Activated CD4-positive, alpha-beta T cell treated with anti-CD3 and anti-CD28 coated beads, Interleukin-2, amount 50 U/mL, for 24 hours (primary cell): ENCODE measurements at places on chromosomes 7 and 10.

GRCh38 chr10:22697101-22697500 is 17.3 kb downstream of the PIP4K2A start:
- DNase-seq, result no peak

- no peak for DNase-seq
Observed at GRCh38 chr10:116084161-116084560, 188.8 kb downstream of the GFRA1 start.

DNA sequence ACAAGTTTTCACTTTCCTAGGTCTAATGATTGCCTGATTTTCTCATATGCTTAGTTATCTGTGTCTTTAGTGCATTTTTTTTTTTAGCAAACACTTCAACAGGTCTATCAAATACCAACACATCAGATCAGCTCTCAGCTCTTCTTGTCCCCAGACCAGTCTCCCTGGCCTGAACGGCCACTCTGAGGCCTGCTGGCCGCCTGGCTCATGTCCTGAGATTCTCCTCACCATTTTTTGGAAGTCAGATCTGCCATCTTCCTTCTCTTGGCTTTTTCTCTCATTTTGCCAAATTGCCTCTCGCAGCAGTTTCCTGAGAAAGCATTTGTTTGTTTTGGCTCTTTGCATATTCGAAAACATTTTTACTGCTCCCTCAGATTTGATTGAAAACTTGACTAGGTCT is 29.3 kb downstream of the PPP2R2D start:
- no peak for DNase-seq

GRCh38 chr10:92834986-92835385 is 13.3 kb upstream of the EXOC6 start:
- DNase-seq, result no peak

GRCh38 chr7:114784746-114785145 is 137.1 kb upstream of the MDFIC start:
- no peak for DNase-seq

- no peak for DNase-seq
Observed at GRCh38 chr10:106280896-106281460, 883.5 kb downstream of the SORCS1 start.

- no peak for DNase-seq
Observed at GRCh38 chr10:122310311-122311050, 39.4 kb downstream of the BTBD16 start.

- DNase-seq, result no peak
Observed at GRCh38 chr7:71286924-71287323, 155.0 kb downstream of the GALNT17 start.

DNA sequence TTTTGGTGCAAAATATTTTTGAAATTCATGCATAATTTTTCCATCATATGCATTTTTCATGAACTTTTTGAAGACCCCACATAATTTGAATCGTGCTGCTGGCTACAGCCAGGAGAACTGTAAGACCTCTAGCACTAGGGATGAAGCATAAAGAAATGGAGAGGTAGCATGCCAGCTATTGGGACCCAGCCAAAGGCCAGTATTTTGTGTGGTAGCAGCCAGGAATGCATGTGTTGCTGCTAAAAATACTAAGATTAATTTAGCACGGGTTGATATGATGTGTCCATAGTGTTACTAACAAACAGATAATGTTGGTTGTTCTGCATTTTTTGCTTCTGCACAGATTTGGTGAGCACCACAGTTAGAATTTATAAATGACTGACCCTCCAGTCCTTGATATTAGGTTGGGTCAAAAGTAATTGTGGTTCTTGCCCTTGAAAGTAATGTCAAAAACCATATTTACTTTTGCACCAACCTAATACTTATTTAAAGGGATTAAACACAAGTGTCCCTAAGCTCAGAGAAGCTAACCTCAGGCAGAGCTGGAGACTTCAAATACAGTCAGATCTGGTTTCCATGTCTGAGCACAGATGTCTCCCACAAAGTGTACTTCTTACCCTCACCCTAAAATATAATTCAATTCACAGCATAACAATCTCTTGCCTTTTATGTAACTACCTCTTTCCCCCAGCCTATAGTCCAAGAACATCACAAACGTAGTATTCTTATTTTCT is 54.1 kb upstream of the NPSR1 start:
- DNase-seq, result no peak

- DNase-seq, result no peak
Observed at GRCh38 chr10:86245015-86245394, 121.6 kb downstream of the GRID1 start.

DNA sequence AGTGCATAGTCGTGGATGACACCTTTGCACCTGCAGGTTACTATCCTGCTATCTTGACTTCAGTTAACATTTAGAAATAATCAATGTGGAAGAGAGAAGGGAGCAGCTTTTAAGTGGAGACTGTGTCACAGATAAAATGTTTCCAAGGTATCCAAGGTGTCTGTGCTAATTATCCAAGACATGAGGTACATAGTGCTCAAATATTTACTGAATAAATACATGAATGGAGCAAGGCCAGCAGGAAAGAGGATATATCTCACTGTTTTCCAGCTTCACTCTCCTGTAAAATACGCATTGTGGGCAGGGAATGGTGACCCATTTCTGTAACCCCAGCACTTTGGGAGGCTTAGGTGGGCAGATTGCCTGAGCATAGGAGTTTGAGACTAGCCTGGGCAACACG is 552.4 kb downstream of the PHTF2 start:
- DNase-seq, result no peak

GRCh38 chr10:99573790-99574189 is 41.0 kb downstream of the NKX2-3 start:
- no peak for DNase-seq

DNA sequence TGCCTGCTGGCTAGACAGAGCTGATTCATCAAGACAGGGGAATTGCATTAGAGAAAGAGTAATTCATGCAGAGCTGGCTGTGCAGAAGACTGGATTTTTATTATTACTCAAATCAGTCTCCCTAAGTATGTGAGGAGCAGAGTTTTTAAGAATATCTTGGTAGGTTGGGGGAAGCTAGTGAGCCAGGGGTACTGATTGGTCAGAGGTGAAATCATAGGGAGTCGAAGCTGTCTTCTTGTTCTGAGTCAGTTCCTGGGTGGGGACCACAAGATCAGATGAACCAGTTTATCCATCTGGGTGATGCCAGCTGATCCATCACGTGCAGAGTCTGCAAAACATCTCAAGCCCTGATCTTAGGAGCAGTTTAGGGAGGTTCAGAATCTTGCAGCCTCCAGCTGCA is 39.8 kb downstream of the FOXI2 start:
- DNase-seq, result no peak

DNA sequence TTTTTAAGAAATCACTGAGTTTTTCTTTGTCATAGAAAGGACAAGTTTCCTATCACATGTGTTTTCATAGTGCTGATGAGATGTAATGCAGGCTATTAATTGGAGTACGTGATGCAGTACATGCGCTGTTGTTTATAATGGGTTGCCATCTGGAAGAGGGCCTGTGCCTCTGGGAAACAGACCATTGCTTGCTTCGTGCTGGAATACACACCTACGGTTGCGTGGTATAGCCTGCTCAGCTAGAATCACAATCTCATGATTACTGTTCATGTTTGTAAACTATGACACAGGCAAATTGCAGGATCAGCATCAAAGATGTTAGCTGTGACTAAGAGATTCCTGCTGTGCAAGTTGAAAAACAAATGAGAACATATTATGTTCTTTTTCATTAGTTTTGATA is 107.2 kb upstream of the STEAP1B start:
- DNase-seq, result no peak

GRCh38 chr10:94420998-94421528 is 18.7 kb downstream of the TBC1D12 start:
- DNase-seq, result no peak
